CD4-positive, CD25-positive, alpha-beta regulatory T cell (primary cell): ENCODE measurements at places on chromosomes 3 and 15.

DNA sequence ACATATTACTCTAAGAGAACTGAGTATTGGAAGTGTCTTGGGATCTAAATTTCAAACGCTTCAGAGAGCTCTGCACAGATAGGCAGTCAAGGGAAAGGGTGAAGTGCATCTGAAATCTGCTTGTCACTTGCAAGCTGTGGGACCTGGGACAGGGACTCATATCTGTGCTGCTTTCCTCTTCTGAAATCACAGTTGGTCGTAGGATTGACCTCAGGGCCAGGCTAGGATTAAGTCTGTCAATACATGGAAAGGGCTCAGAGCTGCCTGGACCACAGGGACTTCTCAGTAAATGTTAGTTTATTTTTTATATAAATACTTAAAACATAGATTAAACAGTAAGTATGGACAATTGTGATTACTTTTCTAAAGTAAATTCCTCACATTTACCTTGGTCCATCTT, 74.7 kb upstream of the CMTM7 start:
- DNase-seq: no peak

DNA sequence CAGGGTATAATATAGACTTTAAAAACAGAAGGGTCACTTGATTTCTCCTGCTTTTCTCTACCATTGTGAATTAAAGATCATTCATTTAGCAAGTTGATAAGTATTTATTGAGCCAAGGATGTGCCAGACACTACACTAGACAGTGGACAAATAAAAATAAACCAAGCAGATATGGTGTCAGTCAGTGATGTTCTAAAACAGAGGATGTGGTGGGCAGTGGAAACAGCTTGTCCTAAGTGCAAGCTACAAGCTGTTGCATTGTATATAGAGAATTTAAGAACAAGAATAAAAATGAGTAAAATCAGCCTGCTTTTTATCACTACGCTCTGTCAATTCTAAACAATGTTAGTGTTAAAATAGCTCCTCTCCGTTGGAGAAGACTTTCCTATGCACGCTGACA, 637.3 kb upstream of the GRM7 start:
- DNase-seq: no peak

DNA sequence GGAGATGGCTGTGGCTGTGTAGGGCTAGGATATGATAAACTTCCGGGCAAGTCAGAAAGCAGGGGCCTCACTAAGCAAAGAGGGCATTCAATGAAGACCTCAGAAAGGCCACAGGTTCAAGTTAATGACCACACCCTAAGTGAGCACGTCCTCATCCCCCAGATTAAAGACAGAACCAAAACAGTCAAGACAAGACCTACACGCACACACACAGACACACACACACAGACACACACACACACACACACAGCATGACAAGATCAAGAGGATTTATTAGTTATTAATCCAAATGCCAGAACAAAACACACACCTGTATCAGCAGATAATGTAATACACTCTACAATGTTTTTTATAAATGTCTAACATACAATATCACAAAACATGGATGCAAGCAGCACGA, 546.2 kb downstream of the FGF12 start:
- no peak for DNase-seq

DNA sequence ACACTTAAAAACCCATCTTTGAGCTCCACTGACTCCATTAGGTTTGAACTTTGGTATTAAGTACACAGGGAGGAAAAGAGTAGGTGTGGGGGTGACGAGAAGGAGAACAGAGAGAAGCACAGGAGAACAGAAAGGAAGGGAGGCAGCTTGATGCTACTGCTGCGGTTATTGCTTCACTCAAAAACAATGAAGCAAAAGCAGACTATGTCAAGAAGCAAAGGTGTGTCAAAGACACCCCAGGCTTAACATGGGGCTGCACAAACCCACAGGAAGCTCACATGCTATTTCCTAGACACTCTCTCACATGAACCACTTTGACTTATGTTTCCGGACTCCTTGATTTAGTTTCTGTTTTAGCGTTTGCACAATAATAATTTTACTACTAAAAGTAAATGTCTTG, 961.0 kb upstream of the CFAP20DC start:
- peak; percentile 86 for DNase-seq

GRCh38 chr15:51341366-51342226, at the start of gene GLDN:
TSS of gene GLDN (plus strand) at chr15:51341655. CDS start at chr15:51341685, 30 bp downstream.
- DNase-seq: no peak

GRCh38 chr3:45188719-45189659, 37.1 kb downstream of the TMEM158 start:
- no peak for DNase-seq

DNA sequence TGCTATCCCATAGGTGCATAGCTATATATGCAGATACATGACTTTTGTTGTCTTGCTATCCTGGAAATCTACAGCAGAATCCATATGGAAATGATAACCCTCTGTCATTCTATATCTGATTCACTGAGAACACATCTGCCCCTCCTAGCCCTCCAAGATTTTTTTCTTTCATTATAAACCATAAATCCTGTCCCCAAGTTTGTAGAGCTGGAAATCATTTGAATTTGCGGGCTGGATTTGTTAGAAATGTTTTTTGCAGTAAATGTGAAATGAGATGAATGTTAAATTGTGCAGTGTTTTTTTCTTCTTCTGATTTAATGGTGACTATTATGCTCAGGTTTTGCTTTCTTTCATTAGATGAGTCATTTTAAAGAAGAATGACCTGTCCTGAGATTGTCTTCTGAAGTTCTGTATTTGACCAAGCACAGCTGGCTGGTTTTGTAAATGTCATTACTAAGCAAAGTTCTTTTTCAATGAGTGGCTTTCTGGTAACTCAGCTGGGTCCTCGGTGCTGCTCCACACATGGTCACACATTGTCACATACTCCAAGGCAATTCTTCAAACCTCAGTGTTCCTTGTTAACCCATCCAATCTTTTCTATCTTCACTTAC, 25.3 kb upstream of the ABHD17C start:
- DNase-seq: no peak

GRCh38 chr3:9809615-9810432, at the start of gene TTLL3:
TSS of gene TTLL3 (plus strand) at chr3:9810262. CDS start at chr3:9810662, 400 bp downstream.
- DNase-seq: peak; percentile 56

DNA sequence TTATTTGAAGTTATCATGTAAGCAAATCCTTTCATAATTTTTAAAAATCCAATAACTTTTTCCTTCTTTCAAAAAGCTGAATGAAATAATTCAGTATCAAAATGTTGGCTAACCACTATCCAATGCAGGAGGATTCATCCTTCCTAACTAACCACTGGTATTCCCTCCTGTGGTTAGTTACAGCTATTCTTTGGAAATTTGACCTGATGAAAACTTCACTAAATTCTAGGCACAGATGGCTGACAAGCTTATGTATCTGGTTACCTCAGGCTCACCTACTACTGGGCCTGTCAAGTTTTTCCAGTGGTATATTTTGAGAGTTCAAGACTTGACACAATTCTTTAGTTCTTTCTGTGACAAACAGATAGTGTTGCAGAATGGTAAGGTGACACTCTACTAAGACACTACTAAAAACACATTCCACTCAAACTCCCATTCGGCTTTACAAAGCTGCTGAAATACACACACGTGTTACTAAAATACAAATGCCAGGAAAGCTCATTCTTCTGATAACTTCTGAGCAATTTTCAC, 15.8 kb downstream of the NPTN start:
- no peak for DNase-seq

DNA sequence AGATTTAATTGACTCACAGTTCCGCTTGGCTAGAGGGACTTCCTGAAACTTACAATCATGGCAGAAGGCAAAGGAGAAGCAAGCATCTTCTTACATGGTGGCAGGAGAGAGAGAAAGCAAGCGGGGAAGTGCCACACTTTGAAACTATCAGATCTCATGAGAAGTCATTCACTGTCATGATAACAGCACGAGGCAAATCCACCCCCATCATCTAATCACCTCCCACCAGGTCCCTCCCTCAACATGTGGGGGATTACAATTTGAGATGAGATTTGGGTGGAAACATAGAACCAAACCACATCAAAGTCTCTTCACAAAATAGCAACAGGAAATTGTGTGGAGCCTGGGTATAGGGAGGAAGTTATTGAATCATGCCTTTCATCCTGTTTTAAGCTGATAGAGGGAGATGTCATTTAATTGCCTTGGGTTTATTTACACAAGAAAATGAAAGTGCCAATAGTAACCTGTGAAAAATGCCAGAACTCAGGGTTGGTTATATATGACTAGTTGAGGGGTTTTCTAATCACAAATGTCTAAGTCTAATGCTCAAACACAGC, 624.8 kb upstream of the LMCD1 start:
- DNase-seq: peak; percentile 79

GRCh38 chr3:138173769-138174420, 826 bp downstream of the DBR1 start:
- no peak for DNase-seq

DNA sequence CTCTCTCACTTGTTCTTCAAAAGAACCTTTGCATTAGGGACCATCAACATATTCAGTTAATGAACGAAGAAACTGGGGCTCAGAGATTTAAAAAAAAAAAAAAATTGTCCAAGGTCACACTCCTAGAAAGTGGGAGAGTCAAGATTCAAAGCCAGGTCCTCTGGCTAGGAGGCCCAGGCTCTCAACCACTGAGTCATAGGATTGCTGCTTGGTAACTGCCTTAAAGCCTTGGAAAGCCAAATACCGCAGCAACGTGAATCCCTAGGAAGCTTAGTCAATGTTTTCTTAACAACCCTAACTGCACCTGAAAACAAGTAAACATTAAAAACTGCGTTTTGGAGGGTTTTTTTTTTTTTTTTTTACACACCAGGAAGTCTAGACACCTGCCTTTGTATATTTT, 156.8 kb downstream of the WNT5A start:
- DNase-seq: no peak
